NCI-H774 (cell line): ENCODE measurements at places on chromosomes 1 and 21.

DNA sequence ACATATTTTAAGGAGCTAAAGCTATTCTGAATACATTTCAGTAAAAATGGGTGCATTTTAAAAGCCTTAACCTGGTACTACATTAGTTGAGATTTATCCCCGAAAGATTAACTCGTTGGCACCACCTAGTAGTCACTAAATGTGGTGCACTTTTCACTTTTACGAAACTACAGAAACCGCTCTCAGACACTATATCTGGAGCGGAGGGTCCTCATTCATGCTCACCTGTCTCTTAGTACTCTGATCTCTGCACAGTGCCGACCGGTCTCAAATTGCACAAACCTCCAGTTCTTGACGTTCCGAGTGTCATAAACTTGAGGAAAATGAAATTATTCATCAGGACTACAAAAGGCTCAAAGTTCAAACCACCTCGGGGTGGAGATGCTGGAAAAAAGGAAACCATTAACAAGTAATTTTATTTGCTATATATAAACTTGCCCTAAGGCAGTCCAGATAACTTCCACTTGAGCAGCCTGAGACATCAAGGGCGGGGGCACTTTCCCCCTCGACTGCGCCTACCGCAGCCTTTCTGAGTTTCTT, 722 bp downstream of the LZIC start:
- no peak for DNase-seq

DNA sequence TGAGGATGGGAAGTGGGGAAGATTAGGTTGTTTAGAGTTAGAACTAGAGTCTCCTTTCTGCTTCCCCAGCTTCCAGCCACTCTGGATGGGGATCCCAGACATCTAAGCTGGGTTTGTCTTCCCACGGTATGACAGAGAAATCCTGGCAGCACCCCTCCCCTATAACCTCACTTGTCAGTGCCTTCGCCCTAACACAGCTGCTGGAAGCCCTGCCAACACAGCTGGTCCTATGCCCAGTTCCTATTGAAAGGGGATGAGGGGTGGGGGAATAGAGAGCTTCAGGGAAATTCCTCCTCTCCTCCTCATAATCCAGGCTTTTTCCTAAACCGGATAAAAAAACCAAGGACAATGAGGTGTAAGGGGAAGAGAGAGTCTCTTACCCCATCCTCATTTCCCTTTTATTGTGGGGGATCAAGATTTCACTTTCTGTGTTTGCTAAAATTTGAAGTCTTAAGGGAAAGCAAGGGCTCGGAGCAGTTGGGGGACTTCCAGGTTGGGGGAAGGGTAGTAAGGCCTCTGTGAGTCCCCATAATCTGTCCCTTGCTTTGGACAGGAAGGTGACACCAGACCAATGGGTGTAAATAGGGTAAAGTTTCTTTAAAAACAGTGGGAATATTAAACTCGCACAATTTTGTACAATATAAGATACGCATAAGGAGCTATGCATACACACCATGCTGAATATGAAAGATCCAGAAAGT, 590 bp downstream of the TMOD4 start:
- DNase-seq, result no peak

- no peak for DNase-seq
These were observed 303.6 kb downstream of the LMO4 start for GRCh38 chr1:87632232-87632631.

DNA sequence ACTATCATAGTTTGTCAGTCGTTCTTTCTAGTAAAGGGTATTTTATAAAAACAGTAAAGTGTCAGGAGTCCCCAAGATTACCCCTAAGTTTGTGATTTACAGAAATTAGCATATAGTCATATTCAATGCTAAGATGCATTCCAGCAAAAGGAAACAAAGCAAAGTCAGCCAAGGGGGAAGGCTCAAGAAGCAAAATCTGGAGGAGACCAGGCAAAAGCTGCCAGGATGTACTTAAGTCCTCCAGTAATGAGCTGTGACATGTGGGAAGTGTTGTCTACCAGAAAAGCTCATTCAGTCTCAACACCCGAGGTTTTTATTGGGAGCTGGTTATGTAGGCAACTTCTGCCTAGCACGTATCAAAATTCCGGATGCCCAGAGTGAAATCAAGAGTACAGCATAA, 373.4 kb upstream of the TMPRSS15 start:
- no peak for DNase-seq

DNA sequence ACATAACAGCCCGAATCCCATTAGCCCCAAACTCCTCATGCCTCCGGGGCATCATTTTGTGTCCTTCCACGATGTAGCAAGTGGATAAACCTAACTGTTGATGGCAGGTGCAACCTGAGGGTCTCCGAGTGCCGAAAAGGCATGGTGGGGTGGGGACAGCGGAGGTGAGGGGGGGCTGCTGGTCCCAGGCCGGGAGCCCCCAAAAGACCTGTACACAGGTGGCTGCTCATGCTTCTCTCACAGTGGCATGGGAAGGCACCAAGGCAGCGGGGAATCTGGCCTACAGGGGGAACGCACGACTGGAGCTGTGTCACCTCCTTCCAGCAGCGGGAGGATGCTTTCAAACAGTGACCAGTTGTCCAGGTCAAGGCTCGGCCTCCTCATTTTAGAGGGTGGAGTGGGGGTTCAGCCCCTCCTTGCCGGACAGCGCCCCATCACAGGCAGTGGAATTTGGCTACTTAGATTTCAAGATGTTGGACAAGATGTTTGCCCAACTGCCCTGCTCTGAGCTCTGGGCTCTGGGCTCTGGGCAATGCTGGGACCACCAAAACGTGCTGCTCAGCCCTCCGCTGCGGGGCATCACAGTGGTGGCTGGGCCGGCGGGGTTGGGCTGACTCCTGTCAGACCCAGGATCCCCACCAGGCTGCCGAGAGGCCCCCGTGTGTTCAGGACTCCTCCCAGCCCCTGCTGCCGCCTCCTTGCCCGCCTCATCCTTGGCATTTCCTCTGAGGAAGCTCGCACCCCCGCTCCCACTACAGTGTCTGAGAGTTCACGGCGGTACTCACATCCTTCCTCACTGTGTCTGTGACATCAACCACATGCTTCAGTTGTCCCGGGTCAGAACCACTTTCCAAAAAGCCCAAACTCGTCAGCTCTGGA, 7.6 kb downstream of the DNMT3L start:
- DNase-seq, result no peak

- DNase-seq, result no peak
These were observed 90.7 kb downstream of the GPR88 start for GRCh38 chr1:100628631-100629081.

DNA sequence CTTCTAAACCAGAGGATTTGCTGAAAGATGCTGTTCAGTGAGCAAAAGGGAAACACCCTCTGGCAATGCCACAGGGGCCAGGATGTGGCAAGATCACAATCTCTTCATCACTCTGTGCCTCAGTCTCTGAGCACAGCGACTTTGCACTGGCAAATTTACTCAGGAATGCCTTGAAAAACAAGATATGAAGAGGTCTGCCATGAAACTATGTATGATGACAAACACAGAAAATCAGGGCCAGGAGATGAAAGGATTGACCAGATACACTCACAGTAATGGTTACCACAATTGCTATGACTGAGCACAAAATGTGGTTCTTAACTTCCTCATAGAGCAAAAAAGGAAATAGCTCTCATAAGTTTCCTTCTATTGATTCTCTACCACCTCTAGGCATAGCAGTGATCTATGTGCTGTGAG, 5.8 kb downstream of the TTC13 start:
- no peak for DNase-seq

DNA sequence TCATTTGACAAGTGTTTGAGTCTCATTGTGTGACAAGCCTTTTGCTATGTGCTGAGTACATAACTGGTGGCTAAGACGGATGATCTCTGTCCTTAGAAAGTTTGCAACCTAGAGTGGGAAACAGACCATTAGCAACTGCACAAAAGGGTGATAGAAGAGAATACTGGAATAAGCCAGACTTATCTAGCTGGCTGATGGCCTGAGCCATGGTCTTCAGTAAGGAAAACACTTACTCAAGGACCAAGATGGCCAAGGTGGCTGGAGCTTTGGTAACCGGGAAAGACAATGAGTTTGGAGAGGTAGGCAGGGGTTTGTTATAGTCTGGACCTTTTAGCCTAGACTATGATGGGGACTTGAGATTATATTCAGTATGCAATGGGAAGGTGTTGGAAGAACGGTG, 1.6 kb upstream of the TAF12 start:
- DNase-seq, result no peak

DNA sequence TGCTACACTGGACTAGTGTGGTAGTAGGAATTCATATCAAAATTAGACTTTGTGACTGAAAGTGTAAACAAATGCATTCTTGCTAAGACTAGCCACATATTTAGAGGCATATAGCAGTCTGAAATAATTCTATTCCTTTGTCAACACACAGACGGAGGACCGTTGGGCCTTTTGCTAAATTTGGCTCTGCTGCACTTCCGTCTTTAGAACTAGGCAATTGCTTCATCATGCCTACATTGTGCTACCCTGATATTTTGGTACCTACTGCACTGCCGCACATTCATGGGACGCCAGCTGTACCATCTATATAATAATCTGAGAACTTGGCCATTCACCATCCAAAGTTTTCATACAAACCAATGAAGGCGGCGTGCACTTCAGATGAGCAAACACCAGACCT, 346.8 kb downstream of the KIF26B start:
- no peak for DNase-seq

DNA sequence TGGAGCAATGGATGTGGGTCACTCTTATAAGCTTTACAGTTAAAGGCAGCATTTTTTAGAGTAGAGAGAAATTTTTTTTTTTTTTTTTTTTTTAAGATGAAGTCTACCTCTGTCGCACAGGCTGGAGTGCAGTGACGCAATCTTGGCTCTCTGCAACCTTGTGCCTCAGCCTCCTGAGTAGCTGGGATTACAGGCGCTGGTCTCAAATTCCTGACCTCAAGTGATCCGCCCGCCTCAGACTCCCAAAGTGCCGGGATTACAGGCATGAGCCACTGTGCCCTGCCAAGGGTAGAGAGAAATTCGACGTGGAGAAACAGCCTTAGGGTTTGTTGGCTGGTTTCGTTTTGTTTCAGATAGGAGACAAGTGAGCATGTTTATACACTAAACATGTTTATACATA, 594.2 kb upstream of the ADAMTS5 start:
- DNase-seq, result no peak

DNA sequence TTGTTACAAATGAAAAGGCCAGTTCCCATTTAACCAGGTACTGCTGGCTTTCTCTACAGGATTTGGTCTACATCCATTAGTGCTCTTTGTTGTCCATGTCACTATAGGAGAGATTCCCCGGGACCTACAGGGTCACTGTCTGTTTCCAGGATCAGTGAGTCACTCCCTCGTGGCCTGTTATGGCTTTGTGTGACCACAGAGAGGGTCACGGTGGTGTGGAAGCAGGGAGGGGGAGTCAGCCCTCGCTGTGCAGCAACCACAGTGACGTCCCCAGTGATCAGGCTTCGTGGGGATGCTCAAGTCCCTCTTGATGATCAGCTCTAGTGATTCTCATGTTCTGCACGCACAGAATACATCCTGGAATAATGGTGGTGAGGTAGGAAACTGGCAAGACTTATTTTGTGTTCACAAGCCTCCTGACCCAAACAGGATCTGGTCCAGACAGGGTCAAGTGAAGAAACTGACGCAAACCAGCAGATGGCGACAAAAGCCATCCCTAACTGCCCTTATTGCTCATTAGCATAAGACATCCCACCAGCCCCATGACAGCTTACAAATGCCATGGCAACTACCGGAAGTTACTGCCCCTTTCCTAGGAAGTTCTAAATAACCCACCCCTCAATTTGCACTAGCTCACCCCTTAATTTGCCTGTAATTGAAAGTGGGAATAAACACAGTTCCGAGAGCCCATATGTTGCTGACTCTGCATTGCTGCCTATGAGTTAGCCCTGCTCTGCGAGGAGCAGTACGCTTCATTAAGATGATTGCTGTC, 98.5 kb downstream of the DISC1 start:
- no peak for DNase-seq

- DNase-seq, result no peak
These were observed 5.9 kb upstream of the SLC6A9 start for GRCh38 chr1:44037154-44037553.

DNA sequence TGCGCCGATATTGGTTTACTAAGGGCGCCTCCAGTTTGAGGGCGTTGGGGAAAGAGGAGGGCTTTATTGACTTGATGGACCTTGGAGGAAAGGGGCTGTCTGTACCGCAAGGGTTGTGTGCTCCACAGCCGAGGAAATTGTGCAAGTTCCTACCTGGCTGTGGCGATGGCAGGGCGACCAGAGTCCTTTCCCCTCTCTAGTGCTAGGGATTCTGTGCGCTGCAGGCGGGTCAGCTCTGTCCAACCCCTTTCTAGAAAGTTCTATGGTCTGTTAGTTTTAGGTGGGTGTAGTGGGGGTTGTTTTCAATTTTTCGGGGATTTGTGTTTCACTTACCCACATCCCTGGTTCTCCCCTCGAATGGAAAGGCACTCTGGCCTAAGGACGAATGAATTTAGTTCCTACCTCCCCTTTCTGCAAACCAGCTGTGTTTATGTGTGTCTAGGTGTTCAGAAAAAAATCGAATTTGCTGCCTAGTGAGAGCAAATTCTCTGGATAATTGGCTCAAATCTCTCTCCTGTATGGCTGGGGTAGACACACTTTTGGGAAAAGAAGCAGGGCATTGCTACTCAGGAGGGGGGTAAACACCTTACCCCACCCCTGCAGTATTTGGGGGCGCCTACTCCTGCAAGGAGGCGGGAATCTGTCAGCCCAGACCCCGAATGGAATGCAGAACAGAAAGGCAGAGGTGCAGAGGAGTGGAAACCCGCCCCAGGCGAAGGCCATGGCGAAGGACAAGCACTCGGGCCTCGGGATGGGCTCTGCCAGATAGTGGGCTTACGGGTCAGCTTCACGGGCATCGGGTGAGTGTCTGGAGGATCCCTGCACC, 2.0 kb downstream of the DMBX1 start:
- no peak for DNase-seq

- no peak for DNase-seq
These were observed 21.9 kb upstream of the KCNE1 start for GRCh38 chr21:34533938-34534337.

DNA sequence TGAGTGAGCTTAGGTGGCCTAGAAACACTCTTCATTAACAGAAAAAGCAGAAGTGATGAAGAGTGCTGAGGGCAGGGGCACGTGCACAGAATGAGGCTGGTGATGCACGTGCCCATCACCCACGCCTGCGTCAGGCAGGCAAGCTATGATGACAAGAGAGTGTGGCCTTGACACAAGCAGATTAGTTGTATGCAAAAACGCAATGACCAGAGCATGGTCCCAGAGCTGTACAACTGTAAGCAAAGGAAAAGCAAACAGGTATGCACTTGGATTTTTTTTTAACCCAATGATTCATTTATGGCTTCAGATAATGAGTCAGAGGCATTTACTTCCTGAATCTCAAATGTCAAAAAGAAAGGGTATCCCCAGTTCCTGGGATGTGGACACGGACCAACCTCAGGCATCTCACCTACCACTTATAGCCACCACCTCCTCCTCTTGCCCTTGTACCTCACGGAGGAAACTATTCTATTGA, 9.1 kb upstream of the TMEM61 start:
- DNase-seq, result no peak
